ENCODE measurements at places on chromosomes 7 and 10.

DNA sequence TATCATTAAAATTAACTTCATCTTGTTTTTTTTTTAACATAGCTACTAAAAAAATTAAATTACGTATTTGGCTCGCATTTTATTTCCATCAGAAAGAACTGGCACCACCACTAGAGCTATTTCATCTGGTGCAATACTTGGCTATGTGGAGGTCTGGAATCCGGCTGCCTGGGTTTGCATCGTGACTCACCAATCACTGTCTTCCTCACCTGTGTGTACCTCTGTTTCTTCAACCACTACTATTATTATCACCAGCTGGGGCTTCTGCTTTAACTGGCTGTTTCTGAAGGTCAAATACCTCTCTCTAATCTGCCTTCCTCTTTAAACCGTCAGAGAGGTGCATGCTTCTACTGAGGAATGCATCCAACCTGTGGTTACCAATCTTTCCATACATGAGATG is 6.5 kb downstream of the WDR91 start:
- DNase-seq: no peak

GRCh38 chr7:91852263-91852741 is 28.2 kb downstream of the MTERF1 start:
- DNase-seq: peak; percentile 19

DNA sequence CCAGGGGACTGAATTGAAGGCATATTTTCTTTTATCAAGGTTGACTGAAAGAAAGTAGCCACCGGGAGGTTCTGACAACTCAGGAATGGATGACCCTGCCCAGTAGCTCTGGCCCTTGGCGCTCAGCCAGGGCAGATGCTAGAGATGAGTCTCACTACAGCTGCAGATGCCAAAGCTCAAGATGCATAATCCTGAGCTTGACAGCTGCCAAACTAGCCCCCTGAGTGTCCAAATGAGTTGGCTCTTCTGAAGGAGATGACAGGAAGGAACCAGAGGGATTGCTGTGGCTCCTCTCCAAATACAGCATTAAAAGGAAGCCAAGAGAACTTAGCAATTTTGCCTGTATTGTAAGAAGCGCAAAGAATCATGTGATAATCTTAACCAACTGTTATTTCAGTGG is 78.4 kb downstream of the NXPH1 start:
- DNase-seq: no peak

- DNase-seq: no peak
Observed at GRCh38 chr10:6145166-6145987, 56.5 kb downstream of the RBM17 start.

GRCh38 chr7:70044525-70044924 is 446.2 kb downstream of the AUTS2 start:
- no peak for DNase-seq

- peak; percentile 8 for DNase-seq
Observed at GRCh38 chr7:16345979-16346958, 75.1 kb downstream of the CRPPA start.

DNA sequence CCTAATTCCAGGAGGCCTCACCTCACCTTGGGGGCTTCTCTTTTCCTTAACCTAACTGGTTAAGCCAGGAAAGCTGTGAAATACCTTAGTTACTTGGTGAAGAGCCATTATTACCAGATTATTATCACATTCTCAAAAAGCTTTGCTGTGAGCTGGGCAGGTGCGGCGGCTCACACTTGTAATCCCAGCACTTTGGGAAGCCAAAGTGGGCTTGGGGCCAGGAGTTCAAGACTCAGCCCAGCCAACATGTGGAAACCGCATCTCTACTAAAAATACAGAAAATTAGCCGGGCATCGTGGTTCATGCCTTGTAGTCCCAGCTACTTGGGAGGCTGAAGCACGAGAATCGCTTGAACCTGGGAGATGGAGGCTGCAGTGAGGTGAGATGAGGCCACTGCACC is 102.4 kb upstream of the KLF6 start:
- no peak for DNase-seq

DNA sequence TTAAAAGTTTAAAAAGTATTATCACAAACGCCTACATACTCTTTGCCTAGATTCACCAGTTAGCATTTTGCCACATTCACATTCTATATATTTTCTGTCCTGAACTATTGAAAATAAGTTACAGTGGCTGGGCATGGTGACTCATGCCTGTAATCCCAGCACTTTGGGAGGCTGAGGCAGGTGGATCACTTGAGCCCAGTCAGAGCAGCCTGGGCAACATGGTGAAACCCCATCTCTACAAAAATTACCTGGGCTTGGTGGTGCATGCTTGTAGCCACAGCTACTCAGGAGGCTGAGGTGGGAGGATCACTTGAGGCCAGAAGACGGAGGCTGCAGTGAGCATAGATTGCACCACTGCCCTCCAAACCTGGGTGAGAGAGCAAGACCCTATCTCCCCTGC is 5.3 kb downstream of the ARPC1A start:
- no peak for DNase-seq

DNA sequence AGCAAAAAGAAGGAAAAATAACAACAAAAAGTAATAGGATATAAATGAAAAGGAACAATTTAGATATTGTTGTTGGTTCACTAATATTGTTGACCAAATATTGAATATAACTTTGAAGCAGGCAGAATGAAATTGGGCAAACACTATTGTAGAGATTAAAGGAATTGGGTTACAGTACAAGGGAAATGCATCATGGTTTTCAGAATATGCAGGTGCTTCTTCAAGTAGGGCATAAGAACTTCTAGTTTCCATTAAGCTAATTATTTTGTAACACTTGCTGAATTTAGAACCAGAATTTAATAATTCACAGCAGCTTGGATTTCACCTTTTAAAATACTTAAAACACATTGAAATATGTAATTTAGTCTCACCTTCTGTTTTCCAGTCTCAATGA is 36.5 kb downstream of the RPA3 start:
- no peak for DNase-seq

GRCh38 chr10:73837072-73837471 is 25.7 kb upstream of the NDST2 start:
- DNase-seq: no peak

DNA sequence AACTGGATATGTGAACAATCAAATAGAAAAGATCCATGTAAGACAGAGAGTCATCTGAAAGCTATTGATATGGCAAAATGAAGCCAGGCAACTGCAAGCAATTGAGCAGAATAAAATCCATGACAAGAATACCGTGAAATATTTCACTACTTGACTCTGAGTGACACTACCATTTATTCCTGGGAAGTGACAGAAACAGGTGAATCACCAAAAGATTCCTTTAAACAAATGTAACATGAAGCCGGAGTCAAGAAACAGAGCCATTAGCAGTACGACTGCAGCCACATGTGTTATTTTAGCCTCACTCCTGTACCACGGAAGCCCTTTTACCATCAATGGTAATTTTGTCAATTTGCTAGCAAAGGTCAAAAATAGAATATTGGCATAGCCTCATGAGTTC is 197.7 kb upstream of the POT1 start:
- no peak for DNase-seq

- no peak for DNase-seq
Observed at GRCh38 chr7:150781103-150781502, 19.1 kb downstream of the TMEM176B start.

DNA sequence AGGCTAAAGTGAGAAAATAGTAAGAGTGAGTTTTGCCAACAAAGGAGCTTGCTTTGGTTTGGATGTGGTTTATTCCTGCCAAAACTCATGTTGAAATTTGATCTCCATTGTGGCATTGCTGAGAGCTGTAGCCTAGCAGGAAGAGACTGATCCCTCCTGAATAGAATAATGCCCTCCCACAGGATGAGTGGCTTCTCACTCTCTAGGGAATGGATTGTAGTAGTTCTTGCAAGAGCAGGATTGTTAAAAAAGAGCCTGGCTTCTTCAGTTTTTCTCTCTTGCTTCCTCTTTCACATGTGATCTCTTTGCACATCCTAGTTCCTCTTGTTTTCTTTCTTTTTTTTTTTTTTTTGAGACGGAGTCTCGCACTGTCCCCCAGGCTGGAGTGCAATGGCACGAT is 34.4 kb downstream of the ASAH2 start:
- no peak for DNase-seq

DNA sequence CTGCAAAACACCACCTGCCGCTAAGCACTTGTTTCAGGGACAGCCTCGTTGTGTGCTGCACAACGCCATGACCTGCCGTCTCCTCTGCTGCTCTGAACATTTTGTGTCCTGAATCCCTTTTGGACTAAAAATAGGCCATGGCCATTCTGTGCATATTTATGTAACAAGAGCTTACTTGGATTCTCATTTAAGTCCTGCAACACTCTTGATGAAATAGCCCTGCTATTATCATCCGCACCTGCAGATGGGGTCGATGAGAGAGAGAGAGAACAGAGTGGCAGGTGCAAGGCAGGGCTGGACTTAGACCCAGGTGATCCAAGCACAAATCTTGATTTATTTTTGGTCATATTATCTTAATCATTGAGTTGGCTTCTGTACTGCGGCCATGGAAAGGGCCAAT is 121.2 kb upstream of the PRKCQ start:
- DNase-seq: no peak

GRCh38 chr10:6738112-6738768 is 158.2 kb upstream of the PRKCQ start:
- DNase-seq: peak; percentile 39

GRCh38 chr7:33743594-33743993 is 161.7 kb upstream of the BMPER start:
- DNase-seq: no peak

GRCh38 chr10:47389619-47390018 is 5.5 kb upstream of the ZNF488 start:
- no peak for DNase-seq

DNA sequence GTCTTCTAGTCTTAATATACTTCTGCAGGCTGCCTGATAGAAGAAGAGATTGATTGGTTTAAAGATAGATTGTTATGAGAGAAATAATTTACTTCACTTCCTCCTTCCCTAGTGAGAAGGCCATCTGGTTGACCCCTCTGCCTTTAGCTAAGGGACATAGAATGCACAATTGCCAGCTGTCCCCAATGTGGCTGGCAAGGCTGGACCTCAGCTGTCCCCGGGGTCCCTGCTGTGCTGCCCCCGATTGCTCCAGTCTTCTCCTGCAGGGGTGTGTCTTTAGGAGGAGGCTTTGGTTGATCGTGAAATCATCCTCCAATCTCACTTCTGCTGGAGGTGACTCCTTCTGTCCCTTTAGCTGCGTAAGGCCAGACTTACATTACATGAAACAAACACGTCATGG is 388.5 kb downstream of the DPP6 start:
- no peak for DNase-seq

DNA sequence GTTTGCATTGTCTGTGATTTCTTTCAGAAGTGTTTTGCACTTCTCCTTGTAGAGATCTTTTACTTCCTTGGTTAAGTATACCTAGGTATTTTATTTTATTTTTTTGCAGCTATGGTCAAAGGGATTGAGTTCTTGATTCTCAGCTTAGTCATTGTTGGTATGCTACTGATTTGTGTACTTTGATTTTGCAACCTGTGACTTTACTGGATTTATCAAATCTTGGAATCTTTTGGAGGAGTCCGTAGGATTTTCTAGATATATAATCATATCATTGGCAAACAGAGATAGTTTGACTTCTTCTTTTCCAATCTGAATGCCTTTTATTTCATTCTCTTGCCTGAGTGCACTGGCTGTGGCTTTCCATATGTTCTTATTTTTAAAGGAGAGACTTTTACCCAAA is 41.9 kb downstream of the CCSER2 start:
- DNase-seq: peak; percentile 17

DNA sequence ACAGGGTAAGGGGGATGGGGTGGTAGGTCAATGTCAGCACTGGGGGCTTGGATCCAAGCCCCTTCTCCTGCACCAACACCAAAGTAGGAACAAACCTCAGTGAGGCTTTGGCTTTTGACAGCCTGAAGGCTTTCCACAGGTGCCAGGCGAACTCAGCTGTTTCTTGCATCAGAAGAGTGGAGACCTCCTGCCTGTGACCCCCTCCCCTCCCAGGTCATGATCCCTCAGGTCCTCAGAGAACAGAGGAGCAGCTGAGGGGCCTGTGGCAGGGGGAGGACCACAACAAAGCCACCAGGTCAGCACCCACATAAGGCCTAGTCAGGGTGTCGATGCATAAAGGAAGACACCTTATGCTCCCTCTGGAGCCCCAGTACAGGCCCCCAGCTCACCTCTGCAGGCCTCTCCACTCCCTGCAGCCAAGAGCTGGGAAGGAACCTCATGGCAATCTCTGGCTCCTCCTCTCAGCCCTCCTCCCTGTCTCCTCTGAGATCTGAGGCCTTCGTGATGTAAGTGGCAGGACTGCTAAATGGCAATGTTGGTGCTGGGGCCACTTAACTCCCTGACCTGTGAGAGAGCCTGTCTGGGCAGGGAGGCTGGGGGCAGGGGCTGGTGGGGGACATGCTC is 19.1 kb upstream of the PRRT4 start:
- no peak for DNase-seq

DNA sequence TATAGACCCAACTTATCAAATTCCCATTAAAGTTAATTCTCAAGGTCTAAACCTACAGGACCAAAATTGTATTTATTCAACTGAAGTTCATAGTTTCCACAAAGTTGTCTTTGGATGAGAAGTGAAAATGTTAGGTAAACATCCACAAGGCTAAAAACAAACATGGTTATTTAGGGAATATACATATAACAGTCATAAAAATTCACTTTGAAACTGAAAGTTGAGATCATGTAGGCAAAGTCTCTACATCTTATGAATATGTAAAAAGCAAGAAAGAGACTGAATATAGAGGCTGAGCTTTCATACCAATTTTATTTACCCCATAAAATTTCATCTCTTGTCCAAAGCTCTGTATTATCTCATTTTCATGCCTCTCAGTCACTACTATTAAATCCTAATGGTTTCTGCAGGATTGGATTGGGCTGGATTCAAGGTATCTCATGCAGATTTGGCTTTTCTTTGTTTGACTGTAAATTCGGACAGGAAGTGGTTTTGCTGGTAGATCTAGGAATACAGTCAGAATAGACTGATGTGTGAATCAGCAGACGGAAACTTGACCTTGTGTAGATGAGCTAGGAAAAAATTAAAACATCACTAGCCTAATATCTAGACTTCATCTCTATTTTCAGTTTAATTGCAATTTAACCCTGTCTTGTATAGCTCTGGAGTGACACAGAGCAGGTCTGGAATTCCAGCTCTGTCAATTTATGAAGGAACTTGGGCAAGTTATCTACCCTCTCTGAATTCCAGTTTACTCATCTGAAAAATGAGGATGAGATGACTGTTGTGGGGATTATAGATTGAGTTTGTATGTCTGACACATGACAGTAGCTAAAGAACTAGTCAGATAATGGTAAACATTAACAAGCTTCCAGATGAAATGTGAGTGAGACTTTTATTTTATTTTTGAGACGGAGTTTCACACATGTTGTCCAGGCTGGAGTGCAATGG is 27.3 kb upstream of the SKAP2 start:
- DNase-seq: no peak

- DNase-seq: no peak
Observed at GRCh38 chr10:61337741-61338140, 115.4 kb downstream of the TMEM26 start.

DNA sequence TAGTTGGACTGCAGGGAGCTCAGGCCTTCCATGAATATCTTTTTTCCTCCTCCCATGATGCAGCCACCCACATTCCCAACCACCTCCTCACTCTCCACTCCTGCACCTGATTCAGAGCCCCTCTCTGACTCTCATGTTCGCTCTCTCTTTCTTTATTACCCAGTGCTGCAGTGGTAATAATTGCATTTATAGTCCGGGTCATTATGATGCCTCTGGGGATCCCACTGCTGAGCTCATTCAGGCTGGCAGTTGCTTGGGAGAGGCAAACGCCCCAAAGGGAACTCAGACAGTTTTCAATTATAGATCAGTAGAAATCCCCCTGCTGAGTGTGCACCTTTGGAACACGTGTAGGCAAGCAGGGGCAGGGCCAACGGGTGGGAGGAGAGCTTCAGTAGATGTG is 953.0 kb downstream of the GRID1 start:
- DNase-seq: no peak
